ENCODE measurements at places on chromosomes 4 and X.

- peak; percentile 82 for ATAC-seq
These were observed at the start of gene RAPGEF2 for GRCh38 chr4:159102622-159103383. Gene RAPGEF2, plus strand, starts transcription at chr4:159103079. Its CDS starts 1,084 bp downstream, at chr4:159104163.

- ATAC-seq = no peak
These were observed 36.5 kb downstream of the KLHL15 start for GRCh38 chrX:23990455-23990854.

DNA sequence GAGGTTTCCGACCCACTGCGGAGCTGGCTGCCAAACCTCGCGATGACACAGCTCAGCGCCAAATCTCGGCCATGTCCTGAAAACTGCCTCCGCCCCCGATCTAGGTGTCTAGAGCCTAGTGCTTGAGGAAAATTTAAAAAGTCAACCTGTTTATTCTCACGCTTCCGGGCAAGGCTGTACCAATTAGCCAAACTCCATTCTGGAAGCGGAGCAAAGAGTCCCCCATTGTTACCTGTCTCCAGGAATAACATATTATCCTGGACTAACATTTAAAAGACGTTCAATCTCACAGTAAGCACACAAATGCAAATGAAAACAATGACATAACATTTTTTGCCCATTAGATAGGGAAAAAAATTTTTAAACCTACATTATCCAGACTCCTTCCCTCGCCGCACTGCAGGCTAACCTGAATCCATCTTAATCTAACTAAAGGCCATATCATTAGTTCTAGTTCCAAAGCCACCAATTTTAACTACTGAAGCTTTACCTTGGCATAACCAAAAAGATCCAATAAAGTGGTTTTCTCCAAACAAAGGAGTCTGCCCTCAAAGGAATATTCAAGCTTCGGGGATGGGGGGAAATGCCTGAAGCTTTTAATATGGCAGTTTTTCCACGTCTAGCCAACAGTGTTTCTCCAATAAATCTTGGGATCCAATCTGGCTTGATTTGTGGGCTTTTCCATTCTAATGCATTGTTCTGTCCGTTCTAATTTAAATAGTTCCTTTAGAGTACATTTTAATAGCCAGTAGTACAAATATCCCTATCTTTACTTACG lies 1.9 kb downstream of the HUWE1 start:
- no peak for ATAC-seq

DNA sequence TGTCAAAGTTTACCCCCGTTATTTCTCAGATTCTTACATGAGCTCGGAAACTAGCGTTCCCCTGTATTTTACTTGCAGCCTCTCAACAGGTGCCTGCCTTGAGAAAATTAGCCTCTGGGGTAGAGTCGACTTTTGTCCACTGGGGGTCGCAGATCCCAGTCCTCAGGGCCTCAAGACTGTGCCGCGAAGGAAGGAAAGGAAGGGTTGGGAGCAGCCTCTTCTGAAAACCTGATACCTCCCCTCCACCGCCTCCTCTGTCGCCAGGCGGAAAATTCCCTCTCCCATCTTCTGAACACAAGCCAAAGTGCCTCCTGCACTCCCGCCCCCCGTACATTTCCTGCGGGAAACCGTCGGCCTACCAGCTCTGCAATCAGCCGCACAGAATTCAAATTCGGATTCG lies 44.4 kb upstream of the TMSB15B start:
- ATAC-seq = peak; percentile 85

GRCh38 chr4:121978172-121978516 lies 26.3 kb upstream of the TRPC3 start:
- no peak for ATAC-seq

DNA sequence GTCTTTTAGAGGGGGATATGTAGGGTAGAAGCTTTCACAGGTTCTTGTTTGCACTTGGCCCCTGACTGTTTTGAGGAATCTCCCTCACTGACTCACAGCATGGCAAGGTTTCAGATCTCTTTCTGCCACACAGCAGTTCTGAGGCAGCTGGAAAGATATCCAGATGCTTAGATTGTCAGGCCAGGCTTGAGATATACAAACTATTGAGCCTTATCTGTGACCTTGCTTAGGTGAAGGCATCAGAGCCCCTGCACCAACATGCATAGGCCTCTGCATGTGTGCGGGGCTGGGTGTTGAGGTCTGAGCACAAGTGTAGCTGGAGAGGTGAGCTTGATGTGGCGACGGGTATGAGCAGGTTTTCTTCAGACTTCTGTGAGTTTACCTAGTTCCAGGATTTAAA lies 80.9 kb upstream of the MSANTD1 start:
- ATAC-seq = no peak

DNA sequence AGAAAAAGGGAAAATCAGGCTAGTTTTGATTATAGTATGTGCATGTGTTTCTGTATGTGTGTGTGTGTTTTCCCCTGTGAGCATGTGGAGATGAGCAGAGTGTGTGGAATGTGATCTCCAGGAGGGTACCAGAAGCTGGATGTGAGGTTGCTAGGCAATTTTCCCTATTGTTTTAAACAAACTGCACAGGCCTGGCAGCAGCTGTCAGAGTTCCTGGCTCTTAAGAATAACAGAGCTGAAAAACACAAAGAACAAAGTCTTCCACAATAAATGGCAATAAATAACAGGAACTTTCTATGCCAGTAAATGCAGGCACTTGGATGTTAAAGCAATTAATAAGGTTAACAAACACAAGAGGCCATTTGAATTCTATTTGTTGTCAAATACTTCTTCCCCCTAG lies 344.6 kb upstream of the CTSO start:
- ATAC-seq = peak; percentile 79

DNA sequence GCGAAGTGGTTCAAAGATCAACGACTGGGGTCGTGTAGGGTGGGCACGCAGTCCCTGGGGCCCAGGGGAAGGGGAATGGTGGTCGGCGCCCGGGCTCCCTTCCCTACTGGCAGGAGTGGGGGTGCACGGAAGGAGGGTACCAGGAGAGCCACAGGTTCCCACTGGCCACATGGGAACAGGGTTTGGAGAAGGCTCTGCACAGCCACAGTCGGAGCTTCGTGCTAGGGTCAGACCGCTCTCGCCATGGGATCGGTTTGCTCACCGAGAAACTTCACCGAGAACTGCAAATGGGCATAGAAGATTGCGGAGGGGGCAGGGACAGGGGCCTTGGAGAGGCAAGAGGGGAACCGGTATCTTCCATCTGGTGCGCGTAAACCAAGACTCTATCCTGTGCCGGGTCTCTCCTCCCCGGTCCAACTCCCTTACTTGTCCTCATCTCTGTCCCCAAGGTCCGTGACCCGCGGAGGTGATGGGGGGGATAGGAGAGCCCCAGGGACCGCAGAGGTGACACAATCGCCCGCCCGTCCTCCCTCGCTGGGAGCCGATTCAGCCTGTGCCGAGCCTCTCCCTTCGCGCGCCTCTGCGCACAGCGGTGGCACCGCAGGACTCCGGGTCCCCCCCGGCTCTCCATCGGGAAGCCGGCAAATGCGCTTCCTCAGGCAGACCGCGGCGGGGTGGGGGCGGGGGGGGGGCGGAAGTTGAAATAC lies 1.0 kb downstream of the SCD5 start:
- peak; percentile 21 for ATAC-seq

DNA sequence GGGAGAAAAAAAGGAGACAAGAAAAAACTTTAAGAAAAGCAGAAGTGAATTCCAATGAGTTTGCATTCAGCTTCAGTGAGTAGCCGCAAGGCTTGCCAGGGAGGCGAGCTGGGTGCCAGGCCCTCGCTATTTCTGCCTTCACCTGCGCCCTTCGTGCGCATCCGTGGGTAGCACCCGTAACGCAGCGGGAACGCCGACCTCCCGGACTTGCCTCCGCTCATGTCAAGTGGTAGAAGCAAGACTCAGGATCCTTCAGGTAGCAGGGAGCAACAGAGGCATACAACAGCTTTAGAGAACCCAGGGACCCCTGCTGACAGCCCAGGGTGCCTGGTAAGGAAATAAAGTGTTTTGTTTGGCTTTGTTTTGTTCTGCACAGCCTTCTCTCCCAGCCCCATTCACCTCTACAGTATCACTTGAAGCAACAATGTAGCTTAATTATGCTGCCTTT lies 140.0 kb upstream of the BCOR start:
- ATAC-seq = no peak

DNA sequence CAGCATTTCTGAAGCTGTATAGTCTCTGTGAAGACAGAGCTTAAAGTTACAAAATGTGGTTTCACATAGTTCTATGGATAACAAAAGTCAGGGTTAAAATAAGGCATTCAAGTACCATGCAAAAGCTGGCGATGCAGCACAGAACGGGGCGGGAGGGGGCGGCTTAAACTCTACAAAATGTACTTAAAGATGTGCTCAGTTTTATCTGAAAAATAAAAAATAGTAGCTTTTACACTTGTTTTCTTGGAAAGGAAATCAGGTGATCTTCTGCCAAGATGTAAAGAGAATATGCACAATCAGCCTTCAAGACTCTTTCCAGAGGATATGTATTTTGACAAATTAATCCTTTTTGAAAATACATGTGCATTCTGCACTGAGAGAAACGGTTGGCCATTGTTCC lies 301.7 kb upstream of the EMCN start:
- no peak for ATAC-seq

GRCh38 chrX:130552444-130553073 lies 150.8 kb downstream of the RBMX2 start:
- ATAC-seq = no peak

DNA sequence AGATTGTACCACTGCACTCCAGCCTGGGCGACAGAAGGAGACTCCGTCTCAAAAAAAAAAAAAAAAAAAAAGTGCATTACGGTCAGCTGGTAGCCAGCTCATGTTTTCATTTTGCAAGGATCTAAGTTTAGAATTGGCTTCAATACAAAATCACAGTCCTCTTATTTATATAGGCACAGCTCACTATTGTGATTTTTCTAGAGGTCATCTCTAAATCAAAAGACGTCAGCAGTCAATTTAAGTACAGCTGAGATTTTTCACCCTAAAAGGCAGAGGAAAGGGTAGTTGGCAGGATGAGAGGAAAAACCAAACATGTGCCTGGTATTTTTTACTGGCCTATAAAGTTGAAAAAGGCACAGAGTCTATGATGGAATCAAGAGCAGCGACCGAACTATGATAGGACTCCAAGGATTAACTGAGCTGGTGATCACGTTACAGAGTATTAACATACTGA lies 30.8 kb downstream of the ASB5 start:
- ATAC-seq = no peak

DNA sequence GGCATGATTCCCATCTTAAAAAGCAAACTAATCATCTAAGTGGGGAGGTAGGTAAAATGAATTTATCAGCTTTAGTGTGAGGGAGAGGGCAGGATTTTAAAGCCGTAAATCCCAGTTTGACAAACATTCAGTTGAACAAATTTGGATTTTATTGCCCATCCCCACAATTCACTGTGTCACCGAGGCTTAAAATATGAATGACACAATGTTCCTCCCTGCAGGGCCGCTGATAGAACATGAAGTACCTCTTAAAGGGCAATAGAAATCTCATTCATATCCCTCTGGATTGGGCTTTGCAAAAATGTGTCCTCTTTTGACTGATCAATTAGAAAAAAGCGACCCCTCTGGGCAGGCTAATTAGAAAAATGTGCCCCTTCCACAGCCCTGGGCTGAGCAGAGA lies 45.5 kb upstream of the SMAD1 start:
- ATAC-seq = no peak

DNA sequence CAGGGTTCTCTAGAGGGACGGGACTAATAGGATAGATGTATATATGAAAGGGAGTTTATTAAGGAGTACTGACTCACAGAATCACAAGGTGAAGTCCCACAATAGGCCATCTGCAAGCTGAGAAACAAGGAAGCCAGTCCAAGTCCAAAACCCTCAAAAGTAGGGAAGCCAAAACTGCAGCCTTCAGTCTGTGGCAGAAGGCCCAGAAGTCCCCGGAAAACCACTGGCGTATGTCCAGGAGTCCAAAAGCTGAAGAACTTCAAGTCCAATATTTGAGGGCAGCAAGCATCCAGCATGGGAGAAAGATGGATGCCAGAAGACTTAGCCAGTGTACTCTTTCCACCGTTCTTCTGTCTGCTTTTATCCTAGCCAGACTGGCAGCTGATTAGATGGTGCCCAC lies 227.2 kb downstream of the KCTD8 start:
- ATAC-seq = no peak

DNA sequence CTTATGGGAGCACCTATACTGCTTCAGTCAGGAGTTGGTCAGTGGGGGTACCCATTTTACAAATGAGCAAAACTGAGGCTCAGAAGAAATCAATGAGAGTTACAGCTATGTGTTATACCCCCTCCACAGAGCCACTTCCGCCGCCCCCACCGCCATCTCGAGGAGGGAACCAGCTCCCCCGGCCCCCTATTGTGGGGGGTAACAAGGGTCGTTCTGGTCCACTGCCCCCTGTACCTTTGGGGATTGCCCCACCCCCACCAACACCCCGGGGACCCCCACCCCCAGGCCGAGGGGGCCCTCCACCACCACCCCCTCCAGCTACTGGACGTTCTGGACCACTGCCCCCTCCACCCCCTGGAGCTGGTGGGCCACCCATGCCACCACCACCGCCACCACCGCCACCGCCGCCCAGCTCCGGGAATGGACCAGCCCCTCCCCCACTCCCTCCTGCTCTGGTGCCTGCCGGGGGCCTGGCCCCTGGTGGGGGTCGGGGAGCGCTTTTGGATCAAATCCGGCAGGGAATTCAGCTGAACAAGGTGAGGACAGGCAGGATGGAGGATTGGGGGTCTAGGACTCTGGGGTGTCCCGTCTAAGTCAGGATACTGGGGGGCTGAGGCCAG lies 5.0 kb downstream of the WAS start:
- no peak for ATAC-seq

- ATAC-seq = no peak
These were observed 1326.3 kb downstream of the C4orf33 start for GRCh38 chr4:130422261-130422660.

- peak; percentile 13 for ATAC-seq
These were observed 8.3 kb upstream of the BCOR start for GRCh38 chrX:40105835-40106675.

- ATAC-seq = no peak
These were observed 199.4 kb upstream of the DDX53 start for GRCh38 chrX:22800360-22800759.

DNA sequence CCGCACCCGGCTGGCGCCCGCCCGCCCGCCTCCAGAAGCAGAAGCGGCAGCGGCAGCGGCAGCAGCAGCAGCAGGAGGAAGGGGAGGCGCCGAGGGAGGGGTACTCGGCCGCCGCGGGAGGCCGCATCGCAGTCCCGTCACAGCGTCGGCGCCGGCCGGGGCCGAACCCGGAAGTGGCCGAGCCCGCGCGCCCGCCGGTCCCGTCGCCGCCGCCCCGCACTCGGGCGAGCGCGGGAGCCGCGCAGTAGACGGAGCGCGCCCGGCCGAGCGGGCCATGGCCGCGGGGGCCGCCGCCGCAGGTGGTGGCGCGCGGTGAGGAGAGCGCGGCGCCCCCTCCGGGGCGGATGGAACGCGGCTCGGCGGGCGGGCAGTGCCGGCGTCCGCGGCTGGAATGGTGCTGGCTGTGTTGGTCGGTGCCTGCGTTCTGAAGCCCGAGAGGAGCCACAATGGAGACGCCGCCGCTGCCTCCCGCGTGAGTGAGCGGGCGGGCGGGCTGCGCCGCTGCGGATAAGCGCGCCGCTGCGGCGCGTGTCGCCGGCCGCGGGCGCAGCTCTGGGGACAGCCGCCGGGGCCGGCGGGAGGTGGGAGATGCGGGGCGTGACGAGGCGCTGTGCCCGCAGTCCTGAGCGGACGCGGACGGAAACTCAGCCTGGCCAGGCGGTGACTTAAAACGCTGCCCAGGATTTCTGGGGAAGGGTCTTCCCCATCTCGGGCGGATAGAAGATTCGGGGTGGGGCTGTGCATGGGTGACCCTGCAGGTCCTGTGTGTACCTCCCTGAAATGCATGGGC lies at the start of gene KLHL2:
KLHL2 (plus strand) TSS at position 131 of the 790 bp plus-strand sequence; CDS start at position 447, 316 bp downstream.
- peak; percentile 83 for ATAC-seq
